ENCODE measurements at places on chromosomes 1 and 21.

DNA sequence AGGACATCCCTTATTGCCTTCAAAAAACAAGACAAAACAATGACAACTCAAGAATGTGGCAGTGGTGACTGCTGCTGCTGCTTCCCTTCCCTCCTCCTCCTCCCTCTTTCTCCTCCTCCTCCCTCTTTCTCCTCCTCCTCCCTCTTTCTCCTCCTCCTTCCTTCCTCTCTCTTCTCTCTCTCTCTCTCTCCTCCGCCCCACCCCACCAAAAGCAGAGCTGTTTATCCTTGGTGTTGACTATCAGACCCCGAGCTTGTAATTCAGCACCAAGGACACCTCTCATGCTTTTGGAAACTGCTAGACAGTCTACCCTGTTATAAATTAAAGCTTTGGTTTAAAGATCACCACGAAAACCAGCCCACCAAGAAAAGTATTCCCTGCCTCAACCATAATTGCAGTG, 72.4 kb upstream of the IFNAR2 start:
- DNase-seq, result no peak

GRCh38 chr1:224199679-224200078, 16.6 kb downstream of the DEGS1 start:
- no peak for DNase-seq

- DNase-seq, result no peak
Observed at GRCh38 chr1:3022511-3022973, 1.3 kb downstream of the ACTRT2 start.

DNA sequence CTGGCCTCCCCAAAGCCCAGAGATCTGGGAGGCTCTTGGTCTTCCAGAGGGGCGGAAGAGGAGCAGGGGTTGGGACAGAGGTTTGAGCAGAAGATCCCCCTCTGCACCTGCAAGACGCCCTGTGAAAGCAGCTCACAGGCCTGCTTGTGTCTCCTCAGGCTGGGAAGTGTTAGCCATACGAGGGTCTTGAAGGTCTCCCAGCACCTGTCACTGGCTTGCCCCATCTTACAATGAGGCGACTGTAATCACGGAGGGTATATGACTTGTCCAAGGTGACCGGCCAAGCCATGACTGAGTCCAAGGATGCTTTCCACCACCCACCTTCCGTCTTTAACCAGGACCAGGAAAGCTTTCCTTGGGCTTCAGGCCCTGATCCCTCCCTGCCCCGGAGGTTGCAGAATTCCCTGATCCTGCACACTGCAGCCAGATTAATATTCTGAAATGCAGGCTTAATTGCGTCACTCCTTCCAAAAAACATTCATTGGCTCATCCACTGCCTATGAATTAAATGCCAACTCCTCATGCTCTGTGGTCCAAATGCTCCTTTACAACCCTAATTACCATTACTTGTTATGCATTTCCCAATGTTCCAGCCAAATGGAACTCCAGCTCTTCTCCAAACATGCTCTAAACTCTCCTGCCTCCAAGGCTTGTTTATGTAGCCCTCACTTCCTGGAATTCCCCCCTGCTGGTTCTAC, 64.0 kb downstream of the DDX20 start:
- no peak for DNase-seq

DNA sequence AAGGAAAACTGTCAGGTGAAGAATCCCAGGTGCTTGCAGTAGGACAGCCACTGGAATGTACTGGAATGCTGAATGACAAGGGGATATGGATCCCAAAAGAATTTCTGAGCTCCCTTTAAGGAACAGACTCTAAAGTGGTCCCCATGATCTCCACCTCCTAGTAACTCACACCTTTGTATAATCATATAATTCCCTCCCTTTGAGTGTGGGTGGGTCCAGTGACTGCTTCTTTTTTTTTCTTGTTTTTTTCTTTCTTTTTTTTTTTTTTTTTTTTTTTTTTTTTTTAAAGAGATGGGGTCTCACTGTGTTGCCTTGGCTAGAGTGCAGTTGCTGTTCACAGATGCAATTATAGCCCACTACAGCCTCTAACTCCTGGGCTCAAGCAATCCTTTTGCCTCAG, 28.5 kb upstream of the H3-3A start:
- no peak for DNase-seq

DNA sequence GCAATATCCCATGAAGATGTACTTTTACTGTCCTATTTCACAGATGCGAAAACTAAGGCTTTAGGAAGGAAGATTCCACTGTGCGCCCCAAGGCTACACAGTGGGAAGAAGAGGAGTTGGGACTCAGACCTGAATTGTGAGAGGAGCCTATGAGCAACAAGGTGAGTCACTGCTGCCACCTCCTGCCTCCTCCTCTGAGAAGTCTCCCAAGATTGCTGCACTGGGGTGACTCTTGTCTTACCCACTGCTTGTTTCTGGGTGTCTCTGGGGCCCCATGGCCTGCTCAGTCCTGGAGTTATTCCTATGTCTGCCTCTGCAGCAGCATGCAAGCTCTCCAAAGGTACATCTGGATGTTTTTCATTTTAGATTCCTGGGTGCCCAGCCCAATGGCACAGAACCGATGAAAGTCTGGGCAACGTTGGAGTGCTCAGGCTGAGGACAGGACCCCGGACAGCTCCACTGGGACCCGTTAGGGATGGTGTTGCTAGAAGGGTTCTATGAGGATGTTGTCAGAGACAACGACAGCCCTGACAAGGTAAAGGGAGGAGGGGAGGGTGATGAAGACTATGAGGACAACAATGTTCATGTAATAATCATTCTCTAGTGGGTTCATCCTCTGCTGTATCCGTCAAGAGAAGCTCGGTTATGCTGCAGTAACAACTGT, 11.0 kb upstream of the C1QA start:
- DNase-seq, result no peak

DNA sequence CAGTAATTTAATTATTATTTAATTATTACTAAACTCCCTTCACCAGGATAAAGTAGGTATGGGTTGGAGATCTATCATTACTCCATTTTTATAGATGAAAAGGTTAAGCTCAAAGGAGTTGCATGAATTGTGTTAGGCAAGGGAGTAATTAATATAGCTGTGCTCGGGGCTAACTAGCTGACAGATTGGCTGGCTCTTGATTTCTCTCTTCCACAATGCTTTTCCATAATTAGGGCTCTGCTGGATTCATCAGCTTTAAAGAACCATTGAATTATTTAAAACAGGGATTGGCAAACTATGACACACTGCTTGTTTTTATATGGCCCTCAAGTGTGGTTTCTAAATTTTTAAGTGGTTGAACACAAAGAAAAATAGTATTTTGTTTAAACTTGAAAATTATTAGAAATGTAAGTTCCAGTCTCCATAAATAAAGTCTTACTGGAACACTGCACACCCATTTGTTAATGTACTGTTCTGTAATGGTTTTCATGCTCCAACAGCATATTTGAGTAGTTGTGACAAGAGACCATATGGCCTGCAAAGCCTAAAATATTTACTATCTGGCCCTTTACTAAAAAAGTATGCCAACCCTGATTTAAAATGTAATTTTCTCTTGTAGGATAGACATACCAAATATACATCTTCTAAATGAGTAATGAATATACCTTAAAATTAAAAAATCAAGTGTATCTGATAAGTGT, 76.4 kb downstream of the GDAP2 start:
- no peak for DNase-seq

DNA sequence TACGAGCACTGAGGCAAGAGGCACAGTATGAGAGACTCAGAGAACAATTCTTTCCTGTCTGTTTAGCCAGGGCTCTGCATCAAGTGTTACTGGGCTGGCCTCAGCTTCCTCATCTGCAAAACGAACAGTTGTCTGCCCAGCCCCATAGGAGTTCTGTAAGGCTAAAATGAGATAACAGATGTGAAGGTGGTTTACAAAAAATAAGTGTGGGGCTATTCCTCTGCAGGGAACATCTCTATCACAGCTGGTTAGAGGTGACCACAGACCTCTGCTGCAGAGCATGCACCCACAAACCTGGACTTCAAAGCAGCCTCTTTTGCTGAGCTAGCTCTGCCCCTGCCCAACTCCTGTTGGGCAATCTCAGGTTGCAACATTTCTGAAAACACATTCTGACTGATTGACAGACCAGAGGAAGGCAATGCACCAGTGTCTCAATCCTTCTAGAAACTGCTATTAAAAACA, 10.5 kb upstream of the OLIG1 start:
- DNase-seq, result no peak

DNA sequence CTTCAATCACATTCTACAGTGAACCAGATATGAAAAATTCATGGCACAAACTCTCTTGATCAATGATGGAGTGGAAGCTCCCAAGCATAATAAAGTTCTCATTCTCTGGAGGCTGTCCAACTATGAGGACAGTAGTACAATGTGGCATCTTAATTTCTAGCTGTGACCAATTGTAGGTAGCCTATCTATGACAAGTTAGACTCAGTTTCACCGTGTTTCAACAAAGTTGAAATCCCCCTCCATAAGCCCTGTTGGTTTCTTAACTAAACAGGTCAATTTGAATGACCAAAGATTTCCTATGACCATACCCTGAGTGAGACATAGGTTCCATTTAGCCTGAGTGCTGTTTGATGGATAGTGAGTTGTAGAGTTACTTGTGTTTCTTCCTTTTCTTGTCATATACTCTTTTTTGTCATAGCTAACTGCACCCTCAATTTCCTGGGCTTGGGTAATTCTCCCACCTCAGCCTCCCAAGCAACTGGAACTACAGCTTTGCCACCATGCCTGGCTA, 11.8 kb downstream of the PATJ start:
- no peak for DNase-seq

DNA sequence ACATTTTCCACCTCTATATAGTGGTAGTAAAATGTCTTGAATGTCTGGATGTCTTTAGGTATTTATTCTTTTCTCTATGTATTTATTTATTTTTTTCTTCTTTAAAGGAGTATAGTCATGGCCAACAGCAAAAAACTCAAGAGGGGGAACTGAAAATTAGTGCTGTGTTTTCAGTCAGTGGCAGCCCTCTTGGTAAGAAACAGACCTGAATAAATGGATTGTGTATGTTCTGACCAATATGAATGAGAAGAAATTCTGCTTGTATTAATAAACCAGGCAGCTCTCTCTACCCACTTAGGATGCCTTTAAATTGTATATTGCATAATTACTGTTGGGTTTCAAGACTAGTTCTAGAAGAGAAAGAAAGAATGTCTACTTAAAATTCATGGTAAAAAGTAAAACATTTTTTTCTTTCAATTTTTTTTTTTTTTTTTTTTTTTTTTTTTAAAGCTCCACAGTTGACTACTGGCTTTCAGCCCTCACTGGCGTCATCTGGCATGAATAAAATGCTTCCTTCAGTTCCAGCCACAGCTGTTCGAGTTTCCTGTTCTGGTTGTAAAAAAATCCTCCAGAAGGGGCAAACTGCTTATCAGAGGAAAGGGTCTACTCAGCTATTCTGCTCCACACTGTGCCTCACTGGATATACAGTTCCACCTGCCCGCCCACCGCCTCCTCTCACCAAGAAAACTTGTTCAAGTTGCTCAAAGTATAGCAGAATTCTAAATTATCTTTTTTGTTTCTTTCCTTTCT, 101.6 kb downstream of the ZMYM4 start:
- peak; percentile 17 for DNase-seq

- peak; percentile 26 for DNase-seq
Observed at GRCh38 chr1:174114788-174115448, 44.4 kb upstream of the RABGAP1L start.

GRCh38 chr1:84374991-84375696, 23.1 kb upstream of the DNASE2B start:
- no peak for DNase-seq

DNA sequence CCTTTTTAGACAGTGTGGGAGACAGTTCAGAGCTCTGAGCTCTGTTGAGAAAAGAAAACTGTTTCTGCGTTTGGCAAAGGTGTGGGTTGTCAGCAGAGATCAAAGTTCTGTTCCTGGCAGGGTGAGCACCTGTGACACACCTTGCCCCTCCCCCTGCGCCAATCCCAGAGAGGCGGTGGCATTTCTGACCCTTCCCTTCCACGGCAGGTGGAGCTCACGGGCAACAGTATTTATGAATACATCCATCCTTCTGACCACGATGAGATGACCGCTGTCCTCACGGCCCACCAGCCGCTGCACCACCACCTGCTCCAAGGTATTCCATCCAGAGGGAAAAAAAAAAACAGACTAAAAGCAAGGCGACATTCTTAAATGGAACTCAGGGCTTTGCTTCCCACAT, 20.7 kb downstream of the SIM2 start:
- no peak for DNase-seq

DNA sequence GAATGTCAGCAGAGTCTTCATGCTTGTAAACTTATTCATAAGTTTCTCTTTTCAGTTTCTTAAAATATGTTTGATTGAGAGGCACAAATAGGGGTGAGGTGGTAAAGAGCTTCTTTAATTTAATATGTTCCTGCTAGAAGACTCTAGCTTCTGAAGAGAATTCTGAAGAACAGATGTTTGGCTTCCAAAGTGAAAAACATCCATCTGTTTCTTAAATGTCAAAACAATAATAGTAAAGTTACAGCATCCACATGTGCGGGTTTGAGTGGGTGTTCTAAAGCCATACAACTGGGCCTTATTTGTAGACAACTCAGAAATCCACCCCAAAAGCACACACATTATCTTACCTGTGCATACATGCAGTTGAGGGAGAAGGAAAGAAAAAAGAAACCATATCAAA, 144.0 kb upstream of the ADGRL4 start:
- DNase-seq, result no peak

DNA sequence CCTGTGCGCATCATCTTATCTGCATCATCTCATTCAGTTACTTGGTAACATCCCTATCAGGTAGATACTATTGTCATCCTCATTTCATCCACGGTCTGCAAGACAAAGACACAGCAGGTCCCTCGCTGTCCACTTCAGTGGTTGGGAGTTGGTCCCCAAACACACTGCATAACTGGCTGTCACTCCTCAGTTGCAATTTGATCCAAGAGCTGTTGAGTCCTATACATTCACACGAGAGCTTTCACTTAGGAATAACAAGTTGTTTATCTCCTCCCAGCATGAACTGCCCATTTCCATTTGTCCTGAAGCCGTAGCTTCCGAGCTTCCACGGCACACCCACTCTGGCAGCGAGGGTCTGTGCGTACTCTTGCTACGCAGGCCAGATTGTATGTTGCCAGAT, 472.0 kb downstream of the CAMTA1 start:
- DNase-seq, result no peak

DNA sequence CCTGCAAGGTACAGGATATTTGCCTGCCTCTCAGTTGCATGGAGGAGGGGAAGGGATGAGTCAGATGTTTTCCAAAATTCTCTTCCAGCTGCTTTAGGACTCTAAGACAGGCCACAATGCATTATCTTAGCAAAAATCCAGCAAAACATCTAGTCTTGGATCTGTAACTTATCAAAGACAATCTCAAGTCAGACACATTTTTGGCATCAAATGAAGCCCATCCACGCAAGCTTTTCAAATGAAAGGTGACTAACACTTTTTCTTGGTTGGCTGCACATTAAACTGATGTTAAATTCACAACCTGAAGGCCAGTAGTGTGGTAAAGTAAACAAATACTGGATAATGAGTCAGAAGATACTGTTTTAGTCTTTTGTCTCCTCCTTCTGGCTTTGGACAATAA, 21.3 kb downstream of the FAM78B start:
- DNase-seq, result no peak

GRCh38 chr21:26116456-26117011, 54.0 kb downstream of the APP start:
- DNase-seq, result no peak

GRCh38 chr1:192574073-192574472, 1.5 kb upstream of the RGS1 start:
- no peak for DNase-seq

- no peak for DNase-seq
Observed at GRCh38 chr1:184078564-184079249, 27.2 kb downstream of the TSEN15 start.
